ENCODE measurements at places on chromosomes 3 and 15.

GRCh38 chr15:25763954-25764353, 99.2 kb downstream of the ATP10A start:
- DNase-seq, result no peak

- no peak for DNase-seq
These were observed 32.5 kb downstream of the KLF13 start for GRCh38 chr15:31358957-31359701.

DNA sequence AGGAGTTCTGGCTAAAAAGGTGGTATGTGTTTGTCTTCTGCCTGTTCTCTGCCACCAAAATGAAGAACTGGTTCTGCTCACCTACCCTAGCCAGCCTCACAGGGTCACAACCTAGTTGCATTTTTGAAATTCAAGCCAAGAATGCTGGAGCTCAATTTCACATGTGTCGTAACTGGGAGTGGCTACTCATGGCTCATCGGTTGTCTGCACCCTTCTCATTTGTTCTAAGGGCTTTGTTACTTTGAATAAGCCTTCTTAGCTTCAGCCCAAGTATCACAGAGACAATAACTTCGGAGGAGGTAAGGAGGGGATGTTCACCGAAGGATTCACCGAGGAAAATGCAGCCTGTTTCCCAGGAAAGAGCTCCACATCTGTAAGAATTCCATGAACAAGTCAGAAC, 134.3 kb upstream of the RARB start:
- no peak for DNase-seq

DNA sequence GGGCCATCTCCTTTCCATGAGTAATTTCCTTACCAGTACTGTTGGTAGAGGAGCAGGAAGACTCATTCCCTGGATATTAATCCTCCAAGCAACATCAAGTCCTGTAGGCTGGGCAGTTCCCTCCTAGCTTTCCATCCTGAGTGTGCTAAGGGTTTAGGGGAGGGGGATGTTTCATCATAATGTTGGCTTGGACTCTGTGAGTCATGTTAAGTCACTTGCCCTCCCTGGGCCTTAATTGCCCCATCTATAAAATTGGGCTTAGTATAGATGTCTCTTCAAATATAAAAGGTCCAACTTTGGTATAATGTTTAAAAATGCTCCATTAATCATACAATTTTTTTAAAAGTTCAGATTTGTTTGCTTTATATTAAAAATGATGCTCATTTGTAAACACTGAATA, 52.7 kb downstream of the TLE3 start:
- DNase-seq, result no peak

DNA sequence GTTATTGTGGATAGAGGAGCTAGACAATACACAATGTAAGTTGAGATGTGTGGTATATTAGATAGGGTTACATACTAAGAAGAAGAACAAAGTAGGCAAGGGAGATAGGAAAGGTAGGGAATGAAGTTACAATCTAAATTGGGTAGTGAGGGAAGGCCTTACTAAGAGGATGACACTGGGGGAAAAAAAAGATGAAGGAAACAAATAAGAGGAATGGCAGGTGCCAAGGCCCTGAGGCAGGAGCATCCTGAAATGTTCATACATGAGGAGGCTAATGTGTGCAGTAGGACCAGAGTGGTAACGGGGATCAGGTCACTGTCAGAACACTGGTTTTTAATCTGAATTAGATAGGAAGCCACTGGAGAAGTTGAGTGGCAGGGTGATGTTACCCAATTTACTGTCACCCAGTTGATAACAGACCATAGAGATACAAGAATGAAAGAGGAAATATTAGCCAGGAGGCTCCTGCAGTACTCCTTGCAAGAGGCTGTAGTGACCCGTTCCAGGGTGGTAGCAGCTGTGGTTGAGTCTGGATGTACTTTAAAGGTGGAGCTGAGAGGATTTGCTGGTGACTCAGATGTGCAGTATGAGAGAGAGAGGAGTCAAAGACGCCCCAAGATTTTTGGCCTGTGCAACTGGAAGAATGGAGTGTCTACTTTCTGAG, 14.4 kb downstream of the RTP1 start:
- DNase-seq, result no peak

GRCh38 chr3:113035387-113035982, 44.7 kb downstream of the GTPBP8 start:
- no peak for DNase-seq

GRCh38 chr3:46538803-46539442, 27.2 kb downstream of the LRRC2 start:
- DNase-seq, result peak; percentile 87

DNA sequence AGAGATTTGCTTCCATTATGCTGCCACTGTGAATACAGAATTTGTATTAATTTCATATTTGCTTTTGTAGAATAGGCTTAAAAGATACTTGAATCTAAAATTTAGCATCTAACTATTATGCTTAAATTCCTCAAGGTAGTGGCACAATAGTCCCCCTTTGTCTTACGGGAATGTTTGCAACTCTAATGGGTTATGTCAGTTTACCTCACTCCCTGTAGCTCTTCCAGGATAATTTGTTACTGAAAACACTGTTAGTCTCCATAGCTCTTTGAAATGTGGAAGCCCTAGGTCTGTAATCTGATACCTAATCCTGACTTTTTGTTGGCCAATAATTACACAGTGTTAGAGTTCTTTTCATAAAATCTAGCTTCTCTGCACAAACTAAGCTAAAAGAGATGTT, 433.4 kb downstream of the PYDC2 start:
- no peak for DNase-seq

GRCh38 chr3:178271740-178272387, 264.4 kb upstream of the KCNMB2 start:
- DNase-seq, result no peak

- no peak for DNase-seq
These were observed 119.9 kb downstream of the P3H2 start for GRCh38 chr3:190000861-190001196.

DNA sequence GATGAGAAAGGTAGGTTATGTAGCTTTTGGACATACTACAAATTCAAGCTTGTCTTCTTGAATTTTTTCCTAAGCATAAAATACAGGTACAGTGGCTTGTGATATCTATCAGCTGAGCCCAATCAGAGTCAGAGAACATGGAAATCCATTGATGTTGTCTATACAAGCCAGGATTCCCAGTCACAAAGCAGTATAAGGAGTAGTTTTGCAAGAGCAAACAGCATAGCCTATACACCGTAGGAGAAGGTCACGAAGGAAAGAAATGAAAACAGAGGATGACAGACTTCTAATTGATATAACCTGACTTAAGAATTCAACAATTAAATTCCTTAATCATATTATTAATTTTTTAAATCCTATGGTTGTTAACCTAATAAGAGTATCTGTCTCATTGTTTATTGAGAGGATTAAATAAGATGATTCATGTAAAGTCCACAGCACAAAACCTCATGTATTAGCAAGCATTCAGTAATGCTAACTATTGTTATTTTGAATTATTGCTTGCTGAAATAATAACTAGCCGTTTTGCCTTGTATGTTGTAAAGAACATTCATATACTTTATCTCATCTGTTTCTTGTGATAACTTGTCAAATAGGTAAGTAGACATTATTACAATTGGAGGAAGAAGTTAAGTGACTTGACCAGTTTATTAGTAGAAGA, 276.6 kb upstream of the ZPLD1 start:
- no peak for DNase-seq

DNA sequence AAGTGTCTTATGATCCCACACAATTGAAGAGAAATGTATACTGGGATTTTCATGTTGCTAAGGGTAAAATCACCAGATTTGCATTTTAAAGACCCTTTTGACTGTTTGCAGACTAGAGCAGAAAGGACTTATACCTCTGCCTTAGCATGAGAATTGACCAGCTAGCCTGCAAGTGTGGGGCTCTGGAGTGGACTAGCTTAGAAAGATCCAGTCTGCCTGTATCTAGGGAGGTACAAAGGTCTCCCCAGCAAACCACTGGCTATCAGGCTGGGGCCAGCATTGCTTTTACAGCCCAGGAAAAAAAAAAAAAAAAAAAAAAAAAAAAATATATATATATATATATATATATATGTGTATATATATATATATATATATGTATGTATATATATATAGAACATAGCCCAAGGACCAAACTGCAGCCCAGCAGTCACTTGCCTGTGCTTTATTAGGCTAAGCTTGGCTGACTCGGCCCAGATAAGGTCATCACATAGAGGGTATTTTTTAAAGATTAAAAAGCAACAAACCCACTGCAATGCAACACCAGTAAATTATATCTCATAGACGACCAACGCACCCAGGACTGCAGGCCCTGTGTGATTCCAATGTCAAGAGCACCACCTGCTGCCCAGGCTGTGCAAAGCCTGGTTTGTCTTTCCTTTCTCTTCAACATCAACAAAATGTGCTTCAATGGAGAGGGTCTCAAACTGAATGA, 63.7 kb downstream of the DCLK3 start:
- DNase-seq, result no peak

DNA sequence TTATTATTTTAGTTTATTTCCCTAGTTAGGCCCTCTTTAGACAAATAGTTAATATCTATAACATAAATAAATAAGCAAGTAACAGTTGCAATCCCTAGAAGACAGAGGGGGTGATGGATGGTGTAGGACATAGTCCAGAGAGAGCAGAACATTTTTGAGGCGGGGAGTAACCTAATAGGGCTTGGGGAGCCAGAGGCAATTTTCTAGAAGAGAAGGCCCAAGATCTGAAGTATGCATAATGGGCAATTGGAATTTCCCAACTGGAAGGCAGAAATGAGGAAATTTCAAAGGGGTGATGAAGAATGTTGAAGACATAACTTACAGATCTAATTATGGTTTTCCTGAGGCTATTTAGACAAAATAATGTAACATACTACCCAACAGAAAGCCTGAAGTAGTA, 525.7 kb downstream of the TUSC7 start:
- no peak for DNase-seq

DNA sequence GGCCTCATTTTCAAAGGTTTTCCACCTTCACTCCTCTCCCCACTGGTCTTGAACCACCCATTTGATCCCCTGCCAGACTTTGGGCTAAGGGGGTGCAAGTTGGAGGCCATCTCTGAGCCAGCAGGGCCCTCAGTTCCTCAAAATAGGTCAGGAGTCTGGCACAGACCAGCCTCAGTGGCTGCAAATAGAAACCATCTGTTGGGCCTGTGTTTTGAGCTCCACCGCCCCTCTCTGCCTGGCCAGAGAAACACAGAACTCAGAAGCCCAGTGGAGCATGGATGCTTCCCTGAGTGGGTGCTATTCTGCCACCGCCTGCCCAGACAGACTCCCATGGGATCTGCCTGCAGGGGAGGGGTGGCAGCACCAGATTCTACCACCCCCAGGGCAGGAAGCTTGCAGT, 56.3 kb downstream of the CORO2B start:
- peak; percentile 80 for DNase-seq

DNA sequence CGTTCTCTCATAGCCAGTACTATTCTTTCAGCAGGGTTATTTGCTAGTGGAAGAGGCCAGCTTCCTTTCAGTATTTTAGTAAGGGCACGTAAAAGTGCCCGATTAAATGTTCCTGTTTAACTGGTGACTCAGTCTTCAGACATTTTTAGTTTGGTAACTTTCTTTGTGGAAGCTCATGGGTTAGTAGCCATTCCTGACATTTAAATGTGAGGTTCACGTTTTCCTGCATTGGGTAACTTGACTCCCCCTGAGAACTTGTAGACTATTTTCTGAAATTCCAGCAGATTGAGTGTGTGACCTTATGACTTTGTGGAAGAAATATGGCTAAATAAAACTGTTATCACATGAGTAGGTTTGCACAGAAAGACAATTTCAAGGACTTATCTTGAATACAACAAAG, 16.9 kb downstream of the ABHD2 start:
- DNase-seq, result no peak

- DNase-seq, result no peak
These were observed 17.4 kb downstream of the NAA50 start for GRCh38 chr3:113728661-113729060.

DNA sequence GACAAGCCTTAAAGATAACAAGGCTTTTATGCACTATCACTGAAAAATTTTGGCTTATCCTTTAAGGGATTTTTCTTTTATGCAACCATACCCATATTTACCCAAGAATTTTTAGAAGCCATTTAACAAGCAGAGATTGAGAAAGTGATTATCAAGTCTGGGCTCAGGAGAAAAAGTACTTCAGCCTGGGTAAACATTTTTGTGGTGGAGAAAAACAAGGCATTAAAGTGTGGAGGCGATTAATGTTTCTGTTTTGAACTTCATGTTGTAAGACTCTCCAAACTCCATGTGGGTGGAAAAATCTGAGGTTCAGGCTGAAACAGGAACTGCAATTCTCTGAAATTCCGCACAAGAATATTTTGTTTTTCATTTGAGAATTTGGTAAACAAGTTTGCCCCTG, 260.4 kb upstream of the KCNMB2 start:
- no peak for DNase-seq

DNA sequence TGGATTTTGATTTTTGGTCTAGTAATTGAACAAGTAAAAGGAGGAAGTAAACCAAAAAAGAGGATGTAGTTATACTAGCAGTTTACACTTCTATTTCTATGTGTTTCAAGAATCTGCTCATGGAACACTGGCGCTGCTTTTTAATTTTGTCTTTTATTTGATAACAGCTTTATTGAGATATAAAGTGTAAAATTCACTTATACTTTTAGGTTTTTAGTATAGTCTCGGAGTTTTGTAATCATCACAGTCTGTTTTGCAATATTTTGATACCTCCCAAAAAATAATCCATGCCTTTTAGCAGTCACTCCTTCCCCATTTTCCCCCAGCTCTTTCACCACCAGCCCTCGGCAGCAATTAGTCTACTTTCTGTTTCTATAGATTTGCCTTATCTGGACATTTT, 18.0 kb downstream of the UBE2E2 start:
- no peak for DNase-seq

- no peak for DNase-seq
These were observed 113.4 kb upstream of the FAM3D start for GRCh38 chr3:58779934-58780333.

DNA sequence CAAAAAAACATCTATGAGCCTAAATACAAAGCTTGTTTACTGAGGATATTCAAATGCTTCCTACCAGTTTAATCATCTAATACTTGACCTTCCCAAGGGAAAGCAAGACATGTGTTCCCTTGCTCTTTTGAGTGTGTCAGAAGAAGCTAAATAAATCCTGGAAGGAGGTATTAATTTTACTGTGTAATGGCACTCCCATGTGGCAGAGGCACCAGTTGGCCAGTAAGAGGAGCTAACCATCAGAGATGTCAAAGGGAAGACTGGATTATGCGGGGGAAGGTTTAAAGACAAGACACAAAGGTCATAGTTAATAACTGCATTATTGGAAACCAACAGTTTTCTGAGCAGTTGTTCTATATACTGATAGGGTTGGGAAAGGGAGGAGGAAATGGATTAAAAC, 125.1 kb downstream of the SUCLG2 start:
- DNase-seq, result no peak

GRCh38 chr3:151386056-151386455, 1.5 kb upstream of the P2RY12 start:
- DNase-seq, result no peak

DNA sequence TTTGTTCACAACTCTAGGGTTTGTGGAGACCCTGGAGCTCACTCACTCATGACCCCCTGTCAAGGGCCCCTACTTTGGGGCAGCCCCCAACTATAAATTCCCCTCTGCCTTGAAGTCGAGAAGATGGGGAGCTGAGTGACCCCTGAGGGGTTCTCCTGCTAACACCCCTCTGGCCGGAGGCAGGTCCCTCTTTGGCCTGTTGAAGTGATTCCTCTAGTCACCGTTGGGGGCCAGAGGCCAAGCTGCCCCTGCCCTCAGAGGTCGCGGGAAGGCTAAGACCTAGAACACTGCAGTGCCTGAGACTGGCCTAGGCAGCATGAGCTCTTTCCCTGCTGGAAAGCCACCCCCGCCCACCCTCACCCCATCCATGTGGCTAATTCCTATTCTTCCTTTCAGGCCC, 15.4 kb upstream of the SKOR1 start:
- peak; percentile 29 for DNase-seq
